ENCODE measurements at places on chromosomes 4 and X.
A peak's percentile ranks its signal among the peaks of the same experiment; 100 is the strongest.

DNA sequence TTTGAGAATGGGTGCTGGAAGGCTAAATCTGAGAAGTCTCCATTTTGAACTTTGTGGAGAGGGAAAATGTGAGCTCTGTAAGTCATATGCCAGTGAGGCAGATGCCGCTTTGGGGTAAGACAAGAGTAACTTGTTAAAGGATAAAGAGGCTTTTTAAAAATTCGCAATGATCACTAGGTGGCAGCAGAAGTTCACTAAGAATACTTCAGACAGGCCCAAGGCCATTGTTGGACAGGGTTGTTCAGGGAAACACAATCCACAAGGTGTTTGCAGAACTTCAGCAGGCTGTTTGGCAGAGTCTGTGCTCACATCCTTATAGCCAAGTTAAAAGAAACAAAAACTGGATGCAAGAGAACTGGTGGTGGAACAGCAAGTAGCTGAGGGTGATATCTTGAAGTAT lies 13.7 kb upstream of the PIGA start:
- DNase-seq: peak; percentile 32

- no peak for DNase-seq
Measured at GRCh38 chr4:158771776-158772175, 3.0 kb downstream of the FNIP2 start.

DNA sequence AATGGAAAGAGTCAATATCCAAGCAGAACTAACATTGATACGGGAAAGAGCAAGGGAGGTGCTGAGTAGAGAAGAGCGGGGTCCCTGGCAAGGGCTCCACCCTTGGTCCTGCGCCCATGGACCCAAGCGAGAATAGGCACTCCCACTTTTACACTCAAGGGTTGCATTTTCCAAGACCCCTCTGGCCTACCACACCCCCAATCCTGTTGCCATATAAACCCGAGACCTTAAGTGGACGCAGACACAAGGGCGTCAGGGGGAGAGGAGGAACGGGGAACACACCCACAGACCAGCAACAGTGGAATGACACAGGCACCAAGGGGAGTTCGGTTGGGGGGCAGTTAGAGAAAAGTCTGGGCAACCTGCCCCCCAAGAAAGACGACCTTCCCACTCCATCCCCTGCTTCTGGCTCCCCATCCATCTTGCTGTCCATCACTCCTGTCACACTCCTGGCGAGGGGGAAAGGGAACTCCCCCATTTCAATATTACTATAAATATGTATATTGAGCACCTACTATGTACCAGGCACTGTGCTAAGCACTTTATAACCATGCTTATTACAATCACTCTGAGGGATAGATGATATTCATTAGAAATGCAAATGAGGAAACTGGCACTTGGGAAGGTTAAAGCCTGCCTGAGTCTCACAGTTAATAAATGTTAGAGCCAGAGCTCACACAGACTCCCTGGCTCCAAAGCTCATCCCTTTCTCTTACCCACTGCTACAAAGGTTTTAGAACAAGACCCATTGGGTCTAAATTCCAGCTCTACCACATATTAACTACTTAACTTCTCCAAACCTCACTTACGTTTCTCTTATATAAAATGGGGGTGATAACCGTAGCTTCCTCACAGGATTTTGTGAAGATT lies 51.7 kb downstream of the SCD5 start:
- no peak for DNase-seq

DNA sequence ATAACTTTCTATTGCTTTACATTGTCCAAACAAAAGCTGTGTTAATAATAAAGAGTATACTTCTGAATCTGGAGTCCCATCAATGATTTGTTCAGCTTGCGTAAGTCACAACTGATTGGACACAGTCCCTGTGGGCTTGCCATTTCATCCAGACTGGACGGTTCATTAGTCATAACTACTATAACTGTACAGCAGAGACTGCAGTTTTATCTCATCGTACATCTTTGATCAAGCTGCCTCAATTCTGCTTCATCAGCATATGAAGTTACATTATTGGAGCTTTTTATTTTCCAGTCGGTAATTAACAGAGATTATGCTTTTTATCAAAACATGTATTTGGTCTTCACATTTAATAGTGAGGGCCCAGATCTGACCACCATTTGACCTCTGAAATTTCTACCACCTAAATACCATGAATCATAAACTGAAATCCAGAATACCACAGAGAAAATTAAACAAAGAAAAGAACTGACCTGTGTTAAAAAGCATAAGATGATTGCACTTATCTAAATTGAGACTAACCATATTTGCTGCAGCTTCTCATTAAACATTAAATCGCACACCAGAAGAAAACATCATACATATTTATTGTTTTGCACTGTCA lies 12.5 kb upstream of the MAB21L2 start:
- DNase-seq: no peak

DNA sequence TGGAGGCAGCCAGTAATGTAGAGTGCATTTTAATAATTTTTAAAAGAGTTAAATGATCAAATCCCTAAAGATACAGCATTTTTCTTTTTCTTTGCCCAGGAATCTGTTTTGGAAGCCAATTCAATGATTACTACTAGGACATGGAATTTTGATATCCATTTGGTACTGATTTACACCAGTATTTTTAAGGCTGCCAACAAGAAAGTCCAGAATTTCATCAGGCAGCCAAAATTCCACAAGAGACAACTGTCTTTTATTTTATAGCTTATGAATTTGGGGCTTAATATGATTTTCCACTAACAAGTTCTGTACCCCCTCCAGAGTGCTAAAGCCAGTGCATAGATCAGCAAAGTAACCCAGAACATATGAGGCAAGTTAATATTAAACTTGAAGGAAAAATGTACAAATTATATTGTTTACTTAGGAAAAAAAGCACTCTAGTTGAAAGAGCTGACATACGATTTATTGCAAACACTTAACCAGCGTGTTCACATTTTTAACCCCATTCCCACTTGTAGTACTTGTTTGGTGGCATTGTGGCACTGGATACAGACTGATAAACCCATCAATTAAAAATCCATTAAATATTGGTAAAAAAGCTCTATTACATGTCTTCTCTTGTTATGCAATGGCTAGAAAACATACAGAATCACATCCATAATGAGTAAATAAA lies 259.7 kb downstream of the DCHS2 start:
- no peak for DNase-seq

All from iPS-NIHi11 (cell line).